ENCODE measurements at places on chromosomes 11 and 22. TPM values are rescaled to one million over a fixed set of nuclear protein-coding genes. Genes with fewer than 3 reads are reported as not detected.

The HDAC10 gene
- total RNA-seq = 29.1 TPM

GRCh38 chr11:26330262-26330661 is 1.7 kb upstream of the ANO3 start:
- DNase-seq = no peak

DNA sequence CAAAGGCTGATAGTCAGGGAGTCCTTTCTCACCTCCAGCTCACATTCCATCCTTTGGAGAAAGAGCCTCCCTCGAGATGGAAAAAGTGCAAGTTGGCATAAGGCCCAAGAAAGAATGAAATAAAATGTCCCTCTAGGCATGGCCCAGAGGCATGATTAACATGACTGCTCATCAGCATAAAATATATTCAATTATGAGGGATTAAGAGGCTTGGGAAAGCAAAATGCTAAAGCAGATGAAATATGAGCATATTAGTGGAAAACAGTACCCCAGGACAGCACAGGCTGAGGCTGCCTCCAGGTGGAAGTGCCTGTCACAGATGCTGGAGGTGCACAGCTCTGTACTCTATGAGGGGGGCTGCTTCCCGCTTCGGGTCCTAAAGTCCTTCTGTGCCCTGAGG is 347.8 kb upstream of the PLET1 start:
- no peak for DNase-seq

DNA sequence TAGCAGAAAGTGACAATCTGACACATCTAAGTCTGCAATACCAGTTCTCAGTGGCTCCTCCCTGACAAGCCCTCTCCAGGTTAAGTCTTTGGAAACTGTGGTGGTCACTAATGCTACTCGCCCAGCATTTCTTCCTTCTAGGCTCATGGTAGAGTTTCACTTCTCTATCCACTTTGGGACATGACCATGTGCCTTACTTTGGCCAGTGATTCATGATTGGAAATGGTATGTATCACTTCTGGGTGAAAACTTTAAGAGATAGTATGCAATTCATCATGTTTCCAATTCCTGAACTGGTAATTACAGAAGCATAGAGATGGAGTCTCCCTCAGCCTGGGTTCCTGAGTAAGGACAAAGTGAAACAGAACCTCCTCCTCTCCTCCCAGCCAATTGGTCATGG is 151.5 kb upstream of the LMO1 start:
- no peak for DNase-seq

The MAFF gene
- total RNA-seq = 9.9 TPM

The LRRC10B gene
- total RNA-seq = not detected

The GRM5 gene
- total RNA-seq = 0.41 TPM

GRCh38 chr11:122717264-122717867 is 61.8 kb downstream of the UBASH3B start:
- DNase-seq = no peak

The ARHGAP20 gene
- total RNA-seq = 0.62 TPM

DNA sequence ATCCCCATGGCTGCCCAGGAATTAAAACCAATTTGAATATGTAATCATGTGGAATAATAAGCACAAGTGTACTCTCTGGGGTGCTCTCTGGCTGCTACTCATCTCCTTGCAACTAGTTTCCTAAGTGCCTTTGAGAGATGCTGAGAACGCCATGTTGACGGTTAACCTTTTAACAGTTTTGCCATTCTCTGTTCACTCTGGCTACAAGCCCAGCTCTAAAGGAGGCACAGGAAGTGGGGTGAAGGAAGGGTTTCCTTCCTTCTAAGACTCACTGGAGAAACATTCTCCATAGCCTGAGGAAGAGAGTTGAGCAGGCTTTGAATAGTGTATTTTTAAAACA is 122.0 kb upstream of the ZC3H12C start:
- DNase-seq = no peak

GRCh38 chr22:32080904-32081303 is 37.8 kb downstream of the SLC5A1 start:
- DNase-seq = no peak

GRCh38 chr11:67463680-67464410 is 5.2 kb downstream of the TMEM134 start:
- no peak for DNase-seq

DNA sequence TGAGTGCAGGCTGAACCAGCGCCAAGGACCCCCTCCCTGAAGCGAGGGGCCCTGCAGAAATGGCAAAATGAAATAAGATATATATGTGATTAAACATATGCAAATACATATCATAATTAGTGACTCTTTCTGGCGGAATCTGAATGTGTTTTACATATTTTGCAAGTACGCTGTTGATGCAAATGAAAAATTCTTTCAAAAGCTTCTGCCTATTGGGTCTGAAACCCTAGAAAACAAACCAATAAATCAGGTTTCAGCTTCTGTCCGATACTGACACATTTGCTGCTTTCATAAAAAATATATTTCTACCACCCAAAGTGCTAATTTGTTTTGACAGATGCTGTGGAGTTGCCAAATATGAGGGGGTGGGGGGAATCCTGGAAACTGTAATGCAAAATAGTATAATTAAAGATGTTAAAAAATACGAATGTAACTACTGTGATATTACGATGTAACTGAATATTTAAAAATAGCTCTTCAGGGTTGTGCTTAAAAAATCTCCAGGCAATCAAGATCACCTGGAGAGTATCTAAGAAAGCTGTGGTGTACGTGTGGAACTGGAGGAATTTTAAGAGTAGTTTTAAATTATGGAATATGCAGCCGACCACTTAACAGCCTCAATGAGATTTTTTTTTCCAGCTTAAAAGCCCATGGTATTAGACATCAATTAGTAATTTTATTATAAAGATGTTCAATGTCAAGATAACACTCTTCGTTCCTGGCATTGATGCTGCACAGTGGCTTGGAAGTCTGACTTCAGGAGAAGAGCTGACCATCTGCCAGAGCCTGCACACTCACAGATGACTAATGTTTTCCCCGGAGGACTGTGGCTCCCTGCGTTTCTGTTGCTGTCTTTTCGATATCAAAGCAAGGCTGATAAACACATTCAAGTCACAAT is 122.2 kb upstream of the RCN1 start:
- no peak for DNase-seq

The ANKK1 gene
- not detected for total RNA-seq

GRCh38 chr11:118338637-118339061 is 3.9 kb downstream of the CD3D start:
- DNase-seq = no peak

DNA sequence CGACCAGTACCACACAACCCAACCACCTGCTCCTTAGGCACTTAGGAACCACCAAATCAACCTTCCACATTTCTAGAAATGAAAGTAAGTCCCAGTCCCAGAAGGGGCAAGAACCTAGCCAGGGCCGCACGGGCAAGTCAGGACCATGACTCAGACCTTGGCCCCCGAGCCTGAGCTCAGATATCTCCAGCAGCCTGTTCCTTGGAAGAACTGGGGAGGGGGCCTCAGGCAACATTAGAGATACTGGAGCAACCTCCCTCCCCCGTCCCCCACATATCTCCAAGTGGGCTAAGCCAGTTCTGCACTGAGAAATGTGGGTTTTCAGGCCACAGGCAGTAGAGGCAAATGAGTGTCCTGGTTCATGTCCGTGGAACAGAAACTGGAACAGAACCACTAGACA is 7.7 kb downstream of the ARAP1 start:
- DNase-seq = no peak

The CARD16 gene
- 2.0 TPM for total RNA-seq

- no peak for DNase-seq
Observed at GRCh38 chr11:75073459-75074190, 23.1 kb downstream of the OR2AT4 start.

The VSIG10L2 gene
- not detected for total RNA-seq

- DNase-seq = no peak
Observed at GRCh38 chr22:48187356-48187755, 1424.9 kb downstream of the TBC1D22A start.

The HEPHL1 gene
- not detected for total RNA-seq
